ENCODE measurements at places on chromosomes 6 and 20.

DNA sequence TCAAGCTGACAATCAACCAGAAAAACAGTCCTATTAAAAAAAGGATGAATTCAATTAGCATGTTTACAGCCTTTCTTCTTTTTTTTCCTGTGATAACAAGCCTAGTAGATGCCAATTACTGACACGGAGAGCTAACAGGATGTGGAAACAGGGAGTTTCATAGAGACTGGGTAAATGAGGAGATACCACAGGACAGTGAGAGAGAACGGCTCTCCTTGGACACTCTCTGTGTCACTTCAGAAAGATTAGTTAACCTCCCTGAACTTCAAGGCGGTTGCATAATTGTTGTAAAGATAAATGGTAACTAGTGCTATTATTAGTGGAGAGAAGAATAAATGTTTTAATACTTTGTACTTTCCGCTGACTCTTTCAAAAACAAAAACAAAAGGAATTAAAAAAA is 14.8 kb downstream of the SLC17A5 start:
- DNase-seq: no peak

GRCh38 chr6:11532097-11532496 is 5.5 kb upstream of the TMEM170B start:
- no peak for DNase-seq

DNA sequence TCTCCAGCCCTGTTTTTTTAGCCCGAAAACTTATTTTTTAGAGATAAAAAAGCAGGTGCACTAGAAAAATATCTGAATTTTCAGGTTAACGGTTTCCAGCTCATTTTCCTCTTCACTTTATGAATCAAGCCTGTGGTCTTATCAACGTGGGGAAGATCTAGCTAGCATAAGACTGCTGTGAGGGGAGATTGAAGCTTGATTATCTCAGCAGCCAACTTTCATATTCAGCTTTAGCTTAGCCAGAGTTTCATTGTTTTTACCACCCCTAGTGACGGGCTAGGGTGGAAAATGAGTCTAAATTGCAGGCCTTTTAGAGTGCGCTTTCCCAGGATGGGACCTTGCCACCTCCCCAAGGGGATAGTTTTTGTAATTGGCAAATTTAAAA is 11.9 kb upstream of the RBM38 start:
- DNase-seq: no peak

DNA sequence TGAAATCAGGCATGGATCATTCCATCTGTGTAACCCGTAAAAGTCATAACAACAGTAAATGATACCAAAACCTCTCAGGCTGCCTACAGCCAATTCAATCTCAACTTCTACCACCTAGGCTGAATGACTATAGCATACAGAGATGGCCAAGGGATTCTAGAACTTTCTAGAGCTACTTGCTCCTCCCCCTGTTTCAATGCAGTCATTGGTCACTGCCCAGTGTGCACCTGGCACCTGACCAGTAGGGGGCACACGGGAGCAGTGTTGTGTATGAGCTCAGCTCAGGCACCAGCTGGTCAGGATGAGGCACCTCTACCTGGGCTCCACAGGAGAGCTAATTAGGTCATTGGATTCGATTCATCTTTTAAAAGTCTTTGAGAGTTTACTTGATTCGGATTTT is 86.2 kb downstream of the PLEKHG1 start:
- DNase-seq: no peak

DNA sequence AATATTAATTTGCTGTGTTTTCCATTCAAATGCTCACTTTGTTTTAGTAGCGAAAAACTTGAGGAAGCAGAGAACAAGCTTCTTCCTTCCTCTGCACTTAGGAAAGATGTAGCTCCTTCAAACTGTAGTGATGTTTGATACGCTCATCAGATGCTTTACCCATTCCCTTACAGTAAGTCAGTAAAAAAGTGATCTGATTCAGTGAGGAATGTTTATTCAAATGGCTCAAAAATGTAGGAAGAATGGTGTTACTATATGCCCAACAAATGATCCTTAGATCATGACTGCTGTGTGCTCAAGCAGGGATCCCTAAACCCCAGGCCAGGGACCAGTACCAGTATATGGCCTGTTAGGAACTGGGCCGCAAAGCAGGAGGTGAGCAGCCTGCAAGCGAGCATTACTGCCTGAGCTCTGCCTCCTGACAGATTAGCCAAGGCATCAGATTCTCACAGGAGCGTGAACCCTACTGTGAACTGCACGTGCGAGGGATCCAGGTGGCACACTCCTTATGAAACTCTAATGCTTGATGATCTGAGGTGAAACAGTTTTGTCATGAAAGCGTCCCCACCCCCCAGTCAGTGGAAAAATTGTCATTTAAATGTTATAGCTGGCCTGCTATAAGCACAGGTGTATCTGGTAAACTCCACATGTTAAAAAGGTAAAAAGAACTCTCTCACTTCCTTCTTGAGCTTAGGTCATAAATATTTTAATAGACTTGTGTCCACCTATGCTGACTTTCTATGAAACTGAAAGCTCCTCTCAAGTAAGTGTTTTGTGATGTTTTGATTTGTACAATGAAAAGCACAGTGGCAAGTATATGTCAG is 187.2 kb downstream of the FOXC1 start:
- no peak for DNase-seq

DNA sequence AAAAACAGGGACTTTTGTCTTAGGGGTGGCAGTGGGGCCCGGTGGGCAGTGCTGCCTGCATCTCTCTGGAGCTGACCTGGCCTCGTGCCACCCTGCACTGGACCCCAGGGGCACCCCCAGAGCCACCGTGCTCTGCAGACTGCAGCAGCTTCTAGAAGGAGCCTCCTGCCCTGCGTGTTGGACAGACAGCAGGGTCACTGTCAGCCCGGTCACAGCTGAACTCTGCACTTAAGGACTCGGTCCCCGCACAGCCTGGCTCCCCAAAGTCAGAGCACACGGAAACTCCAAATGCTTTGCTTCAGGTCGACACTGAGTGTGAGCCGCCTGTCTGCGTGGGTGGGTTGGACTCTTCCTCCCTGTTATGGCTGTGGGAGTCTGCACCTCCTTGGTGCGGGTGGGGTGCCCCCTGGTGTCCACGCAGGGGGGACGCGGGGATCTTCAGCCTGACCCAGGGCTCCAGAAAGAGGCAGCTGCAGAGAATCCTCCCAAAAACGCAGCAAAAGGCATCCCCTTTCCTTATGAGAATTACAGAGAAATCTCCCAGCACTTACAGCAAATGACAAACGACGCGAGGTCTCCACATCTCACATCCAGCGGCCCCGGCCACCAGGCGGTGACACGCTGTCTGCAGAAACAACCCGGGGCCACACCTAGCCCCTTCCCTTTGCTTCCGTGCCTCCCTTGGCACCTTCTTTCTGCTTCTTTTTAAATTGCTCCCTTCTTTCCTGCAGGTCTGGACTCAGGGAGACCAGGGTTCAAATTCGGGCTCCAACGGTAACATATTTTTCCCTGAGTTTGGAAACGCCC is 36.3 kb upstream of the DACT2 start:
- DNase-seq: peak; percentile 63

- no peak for DNase-seq
Observed at GRCh38 chr6:75402296-75402695, 91.3 kb downstream of the FILIP1 start.

DNA sequence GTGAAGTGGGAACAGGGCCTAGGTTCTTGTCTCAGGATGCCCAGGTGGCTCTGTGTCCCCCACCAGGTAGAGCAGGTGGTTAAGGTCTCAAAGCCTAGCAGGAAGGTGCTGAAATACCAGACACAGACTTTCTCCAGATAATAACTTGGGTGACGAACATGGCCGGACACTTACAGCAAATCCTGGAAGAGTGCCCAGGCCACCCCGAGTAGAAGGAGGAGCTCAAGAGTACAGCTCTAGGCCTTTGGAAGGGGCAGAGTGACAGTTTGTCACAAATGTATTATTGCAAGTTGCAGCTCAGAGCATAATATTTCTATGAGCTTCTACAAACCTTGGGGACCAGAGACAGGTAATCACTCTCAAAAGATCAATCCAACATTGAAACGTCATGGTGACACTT is 251.6 kb upstream of the SOX4 start:
- DNase-seq: no peak

All from ureter (tissue), 1 donor.